ENCODE measurements at places on chromosomes 5 and 9.

DNA sequence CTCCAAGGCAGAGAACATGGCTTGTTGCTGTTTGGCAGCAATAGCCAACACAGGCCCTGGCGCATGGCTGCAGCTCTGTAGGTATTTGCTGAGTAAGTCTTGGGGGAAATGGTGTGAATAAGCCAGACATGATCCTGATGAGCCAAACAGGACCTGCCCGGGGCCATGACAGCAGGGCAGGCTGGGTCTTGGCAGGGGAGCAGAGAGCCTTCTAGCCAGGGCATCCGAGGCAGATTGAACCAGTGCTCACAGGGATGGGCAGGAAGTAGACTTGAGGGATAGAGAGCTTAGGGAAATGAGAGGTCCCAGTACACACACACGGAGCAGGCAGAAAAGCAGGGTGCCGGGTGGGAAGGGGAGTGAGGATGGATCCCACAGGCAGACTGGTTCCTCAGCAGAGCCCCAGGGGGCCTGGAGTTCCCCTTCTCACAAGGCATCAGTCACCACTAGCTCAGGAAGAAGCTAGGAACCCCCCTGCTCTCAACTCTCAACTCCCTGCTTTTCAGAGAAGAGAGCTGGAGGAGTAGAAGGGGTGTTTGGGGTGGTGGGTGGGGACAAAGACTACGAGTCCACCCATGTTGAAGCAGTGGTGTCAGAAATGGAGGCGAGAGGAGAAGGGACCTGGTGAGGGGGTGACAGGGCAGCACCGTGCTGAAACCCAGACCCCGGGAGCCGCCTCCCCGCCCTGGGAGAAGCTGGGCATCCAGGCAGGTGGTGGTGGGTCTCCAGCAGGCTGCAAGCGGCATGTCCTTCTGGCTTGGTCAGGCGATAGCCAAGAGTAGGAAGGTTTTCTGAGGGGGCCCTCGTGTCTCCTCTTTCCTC lies 111.1 kb downstream of the RGS3 start:
- H3K36me3 ChIP-seq: no peaks in the 10 kb centered on the region
- H3K4me1 ChIP-seq: peaks cover 54% of the 10 kb centered on the region
- DNase-seq: peak; percentile 65

DNA sequence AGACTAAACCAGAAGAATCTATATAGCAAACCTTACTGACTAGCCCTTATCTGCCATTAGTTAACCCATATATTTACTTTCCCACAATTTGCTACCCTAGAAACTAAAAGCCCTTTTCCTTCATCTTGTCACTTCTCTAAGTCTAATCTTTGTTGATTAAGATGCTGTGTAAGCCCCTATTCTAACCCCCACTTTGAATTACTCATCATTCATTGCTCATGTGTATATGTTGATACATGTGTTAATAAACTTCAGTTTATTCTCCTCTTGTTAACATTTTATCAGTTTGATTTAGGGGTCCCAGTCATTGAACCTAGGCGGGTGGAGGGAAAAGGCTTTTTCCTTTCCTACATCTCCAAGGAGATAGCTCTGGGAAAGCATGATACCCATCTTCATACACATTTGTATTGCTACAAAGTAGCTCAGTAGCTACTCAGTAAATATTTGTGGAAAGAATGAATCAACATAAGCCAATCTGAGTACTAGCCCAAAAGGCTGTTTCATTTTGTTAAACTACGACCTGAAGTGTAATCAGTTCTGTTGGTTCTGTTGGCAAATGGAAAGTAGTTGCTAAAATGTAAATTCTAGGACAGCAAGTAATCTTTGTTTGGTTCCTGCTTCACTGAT lies 35.1 kb upstream of the NDFIP1 start:
- no peaks in the 10 kb centered on the region for H3K4me1 ChIP-seq
- no peaks in the 10 kb centered on the region for H3K27me3 ChIP-seq
- no peak overlapping the region for H3K4me3 ChIP-seq
- H3K27ac ChIP-seq: no peak overlapping the region

GRCh38 chr5:126138281-126138931 lies 284.8 kb upstream of the GRAMD2B start:
- no peak for DNase-seq
- no peaks in the 10 kb centered on the region for H3K27me3 ChIP-seq
- no peaks in the 10 kb centered on the region for H3K4me1 ChIP-seq
- no peak overlapping the region for H3K4me3 ChIP-seq

DNA sequence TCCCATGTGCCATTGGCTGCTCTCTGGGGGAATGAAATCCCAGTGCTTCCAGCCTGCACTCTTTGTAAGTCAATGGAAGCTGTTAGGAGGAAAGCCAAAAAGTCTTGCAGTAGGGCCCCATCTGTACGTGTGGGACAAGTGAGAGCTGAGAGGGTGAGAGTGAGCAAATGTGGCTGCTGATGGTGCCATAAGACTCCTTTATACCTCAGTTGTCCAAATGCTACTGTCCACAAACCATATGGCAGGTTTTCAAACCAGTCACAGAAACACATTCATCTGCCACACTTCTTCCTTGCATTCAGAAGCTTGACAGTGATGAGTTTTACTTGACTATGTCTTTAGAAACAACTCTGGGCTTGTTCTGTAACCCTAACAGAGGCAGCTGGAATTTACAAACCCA lies 543.8 kb downstream of the CSNK1G3 start:
- DNase-seq: no peak
- H3K27ac ChIP-seq: no peak overlapping the region
- no peaks in the 10 kb centered on the region for H3K4me1 ChIP-seq

DNA sequence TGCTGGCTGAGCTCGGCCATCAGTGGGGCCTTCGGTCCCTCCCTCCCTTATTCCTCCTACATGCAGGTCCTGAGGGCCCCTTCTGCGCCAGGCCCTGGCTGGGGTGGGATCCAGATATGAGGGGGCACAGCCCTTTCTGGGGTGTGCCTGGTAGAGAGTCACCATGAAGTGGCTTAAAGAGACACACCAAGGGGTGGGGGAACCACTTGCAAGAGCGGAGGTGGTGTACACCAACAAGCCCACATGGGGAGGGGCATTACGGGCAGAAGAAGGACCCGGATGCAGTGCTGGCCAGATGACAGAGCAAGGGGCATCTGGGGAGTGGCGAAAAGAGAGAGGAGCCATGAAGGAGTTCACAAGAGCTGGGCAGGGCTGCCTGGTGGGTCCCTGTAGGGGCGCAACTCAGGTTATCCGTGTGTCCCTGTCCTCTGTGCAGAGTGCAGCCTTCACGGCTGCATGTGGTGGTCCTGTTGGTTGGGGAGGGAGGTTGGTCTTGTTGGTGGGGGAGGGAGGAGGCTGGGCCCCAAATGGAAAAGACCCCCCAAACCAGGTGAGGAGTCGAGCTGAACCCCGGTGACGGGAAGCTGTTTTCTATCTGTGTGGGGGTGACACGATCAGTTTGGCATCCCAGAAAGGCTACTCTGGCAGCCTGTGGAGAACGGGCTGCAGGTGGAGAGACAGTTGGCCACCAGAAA lies 158.1 kb downstream of the DAB2IP start:
- H3K27ac ChIP-seq: no peak overlapping the region
- no peak overlapping the region for H3K4me3 ChIP-seq
- H3K36me3 ChIP-seq: no peaks in the 10 kb centered on the region
- no peaks in the 10 kb centered on the region for H3K27me3 ChIP-seq

GRCh38 chr9:35840881-35841644 lies 12.0 kb downstream of the TMEM8B start:
- peaks cover 17% of the 10 kb centered on the region for H3K4me1 ChIP-seq
- no peak overlapping the region for H3K4me3 ChIP-seq
- no peaks in the 10 kb centered on the region for H3K27me3 ChIP-seq
- DNase-seq: no peak

DNA sequence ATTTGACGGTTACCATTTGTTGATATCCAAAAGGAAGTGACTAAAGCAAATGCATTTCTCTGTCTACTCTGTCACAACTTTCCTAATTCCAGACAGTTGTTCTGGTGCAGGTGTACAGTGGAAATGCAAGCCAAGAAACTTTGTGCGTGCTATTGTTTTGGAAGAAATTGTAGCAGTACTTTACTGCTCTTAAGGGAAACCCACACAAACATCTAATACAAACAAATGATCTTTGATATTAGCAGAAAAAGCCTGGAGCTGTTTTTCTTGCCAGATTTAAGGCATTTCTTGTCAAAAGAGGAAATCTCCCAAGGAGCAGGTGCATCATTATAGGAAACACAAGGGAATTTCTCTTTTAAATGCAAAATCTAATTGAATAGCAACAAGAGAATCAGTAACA lies 2.0 kb downstream of the SNCAIP start:
- peak overlapping the region; percentile 20 for H3K4me3 ChIP-seq
- DNase-seq: no peak
- no peaks in the 10 kb centered on the region for H3K36me3 ChIP-seq
- no peaks in the 10 kb centered on the region for H3K4me1 ChIP-seq
- no peak overlapping the region for H3K27ac ChIP-seq
- no peaks in the 10 kb centered on the region for H3K27me3 ChIP-seq

DNA sequence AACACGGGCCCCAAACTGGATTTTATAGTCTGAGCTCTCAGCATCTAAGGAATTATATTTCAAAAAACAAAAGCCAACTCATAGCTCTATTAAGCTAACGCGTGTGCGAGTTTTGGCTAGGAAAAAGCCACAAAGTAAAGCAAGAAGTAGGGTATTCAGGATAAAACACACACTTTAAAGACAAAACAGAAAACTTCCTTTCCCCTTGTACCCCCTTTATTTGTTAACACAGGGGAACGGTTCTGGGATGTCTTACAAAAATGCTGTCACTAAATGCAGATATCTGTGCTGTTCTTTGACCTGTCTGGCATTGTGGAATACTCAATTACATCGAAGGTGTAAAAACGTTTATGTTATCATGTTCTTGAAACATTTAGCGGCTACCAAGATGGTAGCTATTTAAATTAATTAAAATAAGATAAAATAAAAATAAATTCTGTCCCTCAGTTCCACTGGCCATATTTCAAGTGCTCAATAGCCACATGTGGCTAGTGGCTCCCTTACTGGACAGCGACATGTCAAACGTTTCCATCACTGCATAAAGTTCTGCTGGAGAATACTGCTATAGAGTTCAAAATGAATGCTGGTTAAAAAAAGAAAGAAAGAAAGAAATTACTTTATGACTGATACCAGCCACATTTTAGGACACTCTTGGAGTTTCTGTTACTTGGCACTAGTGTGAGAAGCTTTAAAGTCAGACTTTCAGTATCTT lies 7.2 kb upstream of the MEF2C start:
- no peak for DNase-seq
- H3K4me1 ChIP-seq: no peaks in the 10 kb centered on the region
- H3K4me3 ChIP-seq: peak overlapping the region; percentile 72
- no peaks in the 10 kb centered on the region for H3K36me3 ChIP-seq

GRCh38 chr9:35690614-35691333 lies 1.0 kb upstream of the TPM2 start:
- peak overlapping the region; percentile 93 for H3K4me3 ChIP-seq
- H3K4me1 ChIP-seq: no peaks in the 10 kb centered on the region
- no peaks in the 10 kb centered on the region for H3K27me3 ChIP-seq
- H3K36me3 ChIP-seq: peaks cover 26% of the 10 kb centered on the region
- peak overlapping the region; percentile 93 for H3K27ac ChIP-seq

GRCh38 chr9:15104826-15105420 lies 194.7 kb upstream of the FREM1 start:
- H3K4me3 ChIP-seq: no peak overlapping the region
- H3K27ac ChIP-seq: no peak overlapping the region
- no peaks in the 10 kb centered on the region for H3K36me3 ChIP-seq

GRCh38 chr5:138337685-138338410 lies at the start of gene FAM53C:
Gene FAM53C (plus strand): TSS chr5:138338266. CDS start chr5:138341336, 3,070 bp downstream.
- peak; percentile 94 for DNase-seq
- peak within 1 kb of the TSS; percentile 95 for H3K27ac ChIP-seq
- H3K4me3 ChIP-seq: peak within 1 kb of the TSS; percentile 87
- H3K36me3 ChIP-seq: peaks cover 6% of the 10 kb centered on the region

- H3K36me3 ChIP-seq: no peaks in the 10 kb centered on the region
- no peak for DNase-seq
- H3K27me3 ChIP-seq: no peaks in the 10 kb centered on the region
- no peaks in the 10 kb centered on the region for H3K4me1 ChIP-seq
- H3K4me3 ChIP-seq: no peak overlapping the region
Observed at GRCh38 chr5:83752700-83753099, 32.0 kb upstream of the HAPLN1 start.

- H3K4me1 ChIP-seq: peaks cover 18% of the 10 kb centered on the region
- H3K4me3 ChIP-seq: no peak overlapping the region
- no peaks in the 10 kb centered on the region for H3K36me3 ChIP-seq
- no peak overlapping the region for H3K27ac ChIP-seq
- no peaks in the 10 kb centered on the region for H3K27me3 ChIP-seq
Observed at GRCh38 chr5:112711436-112711835, 26.2 kb upstream of the APC start.

- H3K4me3 ChIP-seq: no peak overlapping the region
- no peaks in the 10 kb centered on the region for H3K4me1 ChIP-seq
- no peaks in the 10 kb centered on the region for H3K36me3 ChIP-seq
- DNase-seq: no peak
- no peaks in the 10 kb centered on the region for H3K27me3 ChIP-seq
Observed at GRCh38 chr5:125394661-125395280, 648.3 kb upstream of the ZNF608 start.

- peaks cover 8% of the 10 kb centered on the region for H3K36me3 ChIP-seq
- H3K27ac ChIP-seq: no peak overlapping the region
- H3K4me1 ChIP-seq: peaks cover 7% of the 10 kb centered on the region
Observed at GRCh38 chr5:14281746-14282181, 138.6 kb downstream of the TRIO start.

DNA sequence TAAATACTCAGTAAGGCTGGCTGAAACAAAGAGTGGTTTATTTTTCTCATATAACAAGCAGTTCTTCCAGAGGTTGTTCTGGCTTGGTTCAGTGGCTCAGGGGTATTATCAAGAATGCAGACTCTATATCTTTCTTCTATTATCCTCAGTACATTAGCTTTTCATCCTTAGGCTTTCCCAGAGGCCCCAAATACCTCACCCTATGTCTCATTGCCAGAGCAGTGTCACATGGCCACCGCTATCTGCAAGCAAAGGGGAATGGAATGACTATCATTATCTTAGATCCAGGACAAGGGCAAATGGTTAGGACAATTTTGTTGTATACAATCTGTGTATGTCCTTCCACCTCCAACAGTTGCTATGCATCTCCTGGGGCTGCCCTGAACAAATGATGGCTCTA lies 69.0 kb upstream of the SNX2 start:
- no peak overlapping the region for H3K4me3 ChIP-seq
- H3K27me3 ChIP-seq: no peaks in the 10 kb centered on the region
- no peak for DNase-seq
- H3K27ac ChIP-seq: no peak overlapping the region

- no peak overlapping the region for H3K27ac ChIP-seq
- H3K4me1 ChIP-seq: no peaks in the 10 kb centered on the region
- H3K36me3 ChIP-seq: no peaks in the 10 kb centered on the region
- H3K27me3 ChIP-seq: no peaks in the 10 kb centered on the region
Observed at GRCh38 chr5:177389241-177390169, 5.3 kb downstream of the SLC34A1 start.

- DNase-seq: no peak
- H3K27me3 ChIP-seq: no peaks in the 10 kb centered on the region
- no peak overlapping the region for H3K4me3 ChIP-seq
Observed at GRCh38 chr5:125630237-125630636, 793.0 kb upstream of the GRAMD2B start.

- no peaks in the 10 kb centered on the region for H3K27me3 ChIP-seq
- no peak overlapping the region for H3K27ac ChIP-seq
- no peaks in the 10 kb centered on the region for H3K4me1 ChIP-seq
- H3K4me3 ChIP-seq: no peak overlapping the region
- H3K36me3 ChIP-seq: peaks cover 8% of the 10 kb centered on the region
Observed at GRCh38 chr9:133795049-133795448, 56.9 kb upstream of the SARDH start.

DNA sequence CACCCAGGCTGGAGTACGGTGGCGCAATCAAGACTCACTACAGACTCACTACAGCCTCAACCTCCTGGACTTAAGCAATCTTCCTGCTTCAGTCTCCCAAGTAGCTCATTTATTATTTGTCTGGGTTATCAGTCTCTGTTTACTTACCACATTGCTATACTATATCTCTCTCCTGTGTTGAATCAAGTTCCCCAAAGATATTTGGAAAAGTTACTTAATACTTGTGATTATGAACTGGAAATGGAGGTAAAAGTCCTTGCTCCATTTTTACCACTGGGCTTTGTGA lies 55.6 kb downstream of the ANGPTL2 start:
- DNase-seq: no peak
- no peak overlapping the region for H3K27ac ChIP-seq
